ENCODE measurements at places on chromosomes 7 and 10.

- no peak for DNase-seq
Measured at GRCh38 chr10:65273115-65273514, 1652.7 kb upstream of the LRRTM3 start.

DNA sequence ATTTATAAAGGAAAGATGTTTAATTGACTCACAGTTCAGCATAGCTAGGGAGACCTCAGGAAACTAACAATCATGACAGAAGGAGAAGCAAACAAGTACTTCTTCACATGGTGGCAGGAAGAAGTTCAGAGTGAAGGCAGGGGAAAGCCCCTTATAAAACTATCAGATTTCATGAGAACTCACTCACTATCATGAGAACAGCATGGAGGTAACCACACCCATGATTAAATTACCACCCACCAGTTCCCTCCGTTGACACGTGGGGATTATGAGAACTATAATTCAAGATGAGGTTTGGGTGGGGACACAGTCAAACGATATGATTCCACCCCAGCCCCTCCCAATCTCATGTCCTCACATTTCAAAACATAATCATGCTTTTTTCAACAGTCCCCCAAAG, 124.2 kb upstream of the PCGF5 start:
- no peak for DNase-seq

DNA sequence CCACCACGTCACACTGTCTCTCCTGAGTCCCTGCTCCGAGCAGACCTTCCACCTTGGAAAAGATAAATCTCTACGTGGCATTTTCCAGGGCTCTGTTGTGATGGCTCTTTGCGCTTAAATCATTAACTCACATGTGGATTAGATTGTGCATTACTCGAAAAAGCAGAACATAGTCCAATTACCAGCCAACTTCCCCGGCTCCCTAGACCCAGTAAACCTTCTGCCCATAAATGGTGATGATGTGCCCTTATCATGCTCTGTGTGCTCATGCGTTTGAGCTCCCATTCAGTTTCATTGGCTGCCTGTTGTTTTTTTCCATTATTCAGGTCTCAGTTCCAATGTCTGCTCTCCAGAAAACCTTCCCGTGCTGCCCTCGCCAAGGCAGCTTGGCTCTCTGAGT, 471.2 kb downstream of the GLRX3 start:
- no peak for DNase-seq

DNA sequence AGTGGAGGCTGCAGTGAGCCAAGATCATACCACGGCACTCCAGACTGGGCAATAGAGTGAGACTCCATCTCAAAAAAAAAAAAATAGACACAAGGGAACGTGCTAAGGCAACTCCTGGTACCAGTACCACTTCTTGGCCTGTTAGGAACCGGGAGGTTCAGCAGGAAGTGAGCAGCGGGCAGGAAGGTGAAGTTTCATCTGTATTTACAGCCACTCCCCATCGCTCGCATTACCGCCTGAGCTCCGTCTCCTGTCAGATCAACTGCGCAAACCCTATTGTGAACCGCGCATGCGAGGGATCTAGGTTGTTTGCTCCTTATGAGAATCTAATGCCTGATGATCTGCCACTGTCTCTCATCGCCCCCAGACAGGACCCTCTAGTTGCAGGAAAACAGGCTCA, 69.9 kb upstream of the FOXK1 start:
- DNase-seq, result no peak

- DNase-seq, result no peak
Measured at GRCh38 chr10:119991816-119992215, 99.3 kb downstream of the SEC23IP start.

GRCh38 chr7:39535720-39536119, 30.5 kb upstream of the YAE1 start:
- no peak for DNase-seq

DNA sequence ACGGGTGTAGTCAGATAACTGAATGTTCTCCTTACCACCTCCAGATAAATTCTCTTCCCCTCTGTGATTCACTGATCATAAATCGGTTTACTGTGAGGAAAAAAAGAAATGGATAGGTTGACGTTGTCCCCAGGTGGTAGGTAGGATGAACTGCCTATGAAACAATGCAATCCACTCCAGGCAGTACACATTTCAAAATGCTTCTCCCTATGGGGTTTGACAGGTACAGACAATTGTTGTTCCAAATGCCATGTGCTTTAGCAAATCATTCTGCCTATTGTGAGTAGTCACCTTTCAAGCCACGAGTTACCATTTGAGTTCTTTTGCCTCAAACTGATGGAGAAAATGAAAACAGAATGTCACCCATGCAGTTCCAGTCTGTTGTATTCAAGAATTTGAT, 21.8 kb downstream of the VIM start:
- no peak for DNase-seq

DNA sequence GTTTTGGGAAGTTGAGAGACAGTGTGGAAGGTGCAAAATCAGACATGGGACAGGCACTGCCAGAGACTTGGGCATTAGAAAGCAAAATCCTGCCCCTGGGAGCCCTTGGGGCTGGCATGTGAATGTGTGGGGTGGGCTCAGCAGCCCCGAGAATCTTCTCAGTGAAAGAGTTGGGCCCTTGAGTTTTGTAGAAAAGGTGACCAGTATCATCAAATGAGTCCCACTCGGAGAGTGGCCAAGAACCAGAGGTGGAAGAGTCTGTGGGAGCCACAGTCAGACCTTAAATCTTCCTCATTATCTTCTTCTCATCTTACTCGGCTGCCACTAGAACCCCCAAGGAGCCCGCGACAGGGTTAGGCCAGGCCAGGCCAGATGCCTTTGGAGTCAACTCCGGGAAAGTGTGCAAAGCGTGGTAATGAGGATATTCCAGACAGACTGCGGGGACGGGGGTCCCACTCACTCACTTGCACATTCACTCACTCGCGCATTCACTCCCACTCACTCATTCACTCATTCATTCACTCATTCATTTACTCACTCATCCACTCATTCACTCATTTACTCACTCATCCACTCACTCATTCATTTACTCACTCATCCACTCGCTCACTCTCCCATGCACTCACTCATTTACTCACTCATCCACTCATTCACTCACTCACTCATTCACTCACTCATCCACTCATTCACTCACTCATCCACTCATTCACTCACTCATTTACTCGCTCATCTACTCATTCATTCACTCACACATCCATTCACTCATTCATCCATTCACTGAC, 74.9 kb downstream of the CARD11 start:
- DNase-seq, result no peak

GRCh38 chr7:151104411-151105235, 18.3 kb downstream of the AGAP3 start:
- no peak for DNase-seq

GRCh38 chr7:151061213-151062110, 2.1 kb downstream of the SLC4A2 start:
- no peak for DNase-seq

- no peak for DNase-seq
Measured at GRCh38 chr7:13293264-13294002, 606.0 kb downstream of the ARL4A start.

GRCh38 chr7:44284216-44284615, 41.2 kb downstream of the CAMK2B start:
- DNase-seq, result no peak

GRCh38 chr7:151254316-151254715, 5.8 kb upstream of the SMARCD3 start:
- no peak for DNase-seq

DNA sequence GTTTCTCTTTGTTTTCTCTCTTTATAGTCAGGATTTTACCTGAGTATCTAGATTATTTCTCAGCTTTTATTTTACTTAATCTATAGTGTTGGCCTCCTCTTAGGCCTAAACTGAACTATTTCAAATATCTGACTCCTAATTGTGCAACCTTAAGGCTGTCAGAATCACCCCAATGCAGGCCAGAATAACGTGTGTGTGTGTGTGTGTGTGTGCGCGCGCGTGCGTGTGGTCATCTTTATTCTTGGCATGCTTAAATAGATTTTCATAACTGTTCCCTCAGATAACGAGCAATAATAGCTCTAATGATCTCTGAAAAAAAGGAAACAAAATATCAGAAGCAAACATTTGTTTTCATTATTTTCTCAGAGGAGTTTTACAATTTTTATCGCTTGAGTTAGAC, 92.4 kb downstream of the PCDH15 start:
- no peak for DNase-seq

GRCh38 chr7:19442016-19442785, 266.6 kb downstream of the POLR1F start:
- no peak for DNase-seq

- DNase-seq, result no peak
Measured at GRCh38 chr7:47538846-47539311, 43.0 kb downstream of the TNS3 start.

DNA sequence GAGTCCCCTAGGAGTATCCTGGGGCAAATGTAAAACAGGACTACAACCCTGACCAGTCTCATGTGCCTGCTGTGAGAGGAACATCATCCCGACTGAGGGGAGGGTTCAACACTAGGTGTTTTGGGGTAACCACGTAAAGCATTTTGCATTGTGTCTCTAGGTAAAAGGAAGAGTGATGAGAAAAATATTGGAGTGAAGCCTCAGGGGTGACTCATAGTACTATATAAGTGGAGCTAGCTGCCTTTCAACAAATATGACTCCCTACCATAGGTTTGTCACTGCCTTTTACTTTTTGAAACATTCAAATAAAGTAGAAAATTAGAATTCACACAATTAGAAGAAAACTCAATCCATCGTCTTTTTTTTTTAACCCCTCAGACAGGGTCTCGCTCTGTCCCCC, 2.6 kb upstream of the CAMK2G start:
- no peak for DNase-seq

- no peak for DNase-seq
Measured at GRCh38 chr7:43405948-43406347, 177.0 kb upstream of the STK17A start.

DNA sequence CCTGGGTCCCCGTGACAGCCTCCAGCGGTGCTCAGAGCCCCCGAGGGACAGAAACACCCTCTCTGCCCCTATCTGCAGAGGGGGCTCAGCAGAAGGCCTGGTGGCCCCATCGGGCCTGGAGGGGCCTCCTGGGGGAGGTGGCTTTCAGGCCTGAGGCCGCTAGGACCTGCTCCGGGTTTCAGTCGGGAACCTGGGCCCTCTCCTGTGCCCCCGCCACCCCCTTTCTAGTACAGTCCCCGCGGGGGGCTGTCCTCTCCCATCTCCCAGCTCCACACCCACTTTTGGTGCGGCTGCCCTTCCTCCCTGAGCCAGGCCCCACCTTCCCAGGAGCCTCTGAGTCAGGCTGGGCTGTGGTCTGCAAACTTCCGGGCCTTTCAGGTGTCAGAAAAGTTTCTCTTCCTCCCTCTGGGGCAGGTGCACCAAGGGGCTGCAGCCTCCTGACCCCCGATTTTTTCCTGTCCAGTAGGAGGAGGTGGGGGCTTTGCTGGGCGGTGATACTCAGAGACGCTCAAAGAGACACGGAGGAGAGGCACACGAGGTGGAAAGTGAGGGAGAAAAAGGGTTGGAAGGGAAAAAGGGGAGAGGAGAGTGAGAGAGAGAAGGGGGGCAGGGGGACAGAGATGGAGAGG, 692 bp downstream of the CARD11 start:
- DNase-seq, result peak; percentile 30

Data from stimulated activated CD8-positive, alpha-beta memory T cell treated with anti-CD3 and anti-CD28 coated beads, Interleukin-15, amount 100 ng/mL, for 24 hours (primary cell).